ENCODE measurements at places on chromosomes 7 and 10. TPM values are rescaled to one million over a fixed set of nuclear protein-coding genes. Genes with fewer than 3 reads are reported as not detected.

DNA sequence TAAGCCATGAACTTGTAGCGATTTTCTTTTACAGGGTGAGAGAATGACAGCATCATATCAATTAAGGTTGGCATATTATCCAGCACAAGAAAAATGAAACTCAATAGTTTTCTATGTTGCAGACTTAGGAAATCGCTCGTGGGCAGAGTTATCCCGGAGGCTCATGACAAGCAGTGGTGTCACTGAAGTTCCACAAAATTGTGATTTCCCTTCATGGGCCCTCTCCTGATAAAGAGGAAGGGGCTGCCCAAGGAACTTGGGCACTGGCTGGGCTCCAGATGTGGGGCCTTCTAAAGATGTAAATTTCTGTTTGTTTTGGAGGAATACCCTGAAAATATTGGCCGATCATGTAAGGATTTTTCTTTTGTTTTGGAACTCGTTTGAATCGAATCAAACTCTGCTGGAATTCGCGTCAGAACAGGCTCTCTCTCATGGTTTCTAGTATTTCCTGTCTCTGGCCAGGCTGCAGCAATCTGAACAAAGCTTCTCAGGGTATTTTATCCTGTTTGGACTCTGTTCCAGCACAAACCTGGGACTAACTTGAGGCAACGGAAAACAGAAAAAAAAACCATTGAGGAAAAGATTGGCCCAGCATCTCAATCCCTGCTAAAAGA is 340.6 kb upstream of the NRP1 start:
- no peak for DNase-seq

DNA sequence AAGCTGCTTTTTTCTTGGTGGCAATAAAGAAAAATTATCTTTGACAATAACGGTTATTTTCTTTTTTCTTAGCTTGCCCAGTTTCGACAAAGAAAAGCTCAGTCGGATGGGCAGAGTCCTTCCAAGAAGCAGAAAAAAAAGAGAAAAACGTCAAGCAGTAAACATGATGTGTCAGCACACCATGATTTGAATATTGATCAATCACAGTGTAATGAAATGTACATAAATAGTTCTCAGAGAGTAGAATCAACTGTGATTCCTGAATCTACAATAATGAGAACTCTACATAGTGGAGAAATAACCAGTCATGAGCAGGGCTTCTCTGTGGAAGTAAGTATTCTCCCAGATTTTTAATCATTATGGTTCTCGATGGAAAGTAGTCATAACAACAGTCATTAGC is 33.0 kb downstream of the AKAP9 start:
- no peak for DNase-seq

- DNase-seq = no peak
Measured at GRCh38 chr10:73609116-73609515, 18.0 kb upstream of the USP54 start.

DNA sequence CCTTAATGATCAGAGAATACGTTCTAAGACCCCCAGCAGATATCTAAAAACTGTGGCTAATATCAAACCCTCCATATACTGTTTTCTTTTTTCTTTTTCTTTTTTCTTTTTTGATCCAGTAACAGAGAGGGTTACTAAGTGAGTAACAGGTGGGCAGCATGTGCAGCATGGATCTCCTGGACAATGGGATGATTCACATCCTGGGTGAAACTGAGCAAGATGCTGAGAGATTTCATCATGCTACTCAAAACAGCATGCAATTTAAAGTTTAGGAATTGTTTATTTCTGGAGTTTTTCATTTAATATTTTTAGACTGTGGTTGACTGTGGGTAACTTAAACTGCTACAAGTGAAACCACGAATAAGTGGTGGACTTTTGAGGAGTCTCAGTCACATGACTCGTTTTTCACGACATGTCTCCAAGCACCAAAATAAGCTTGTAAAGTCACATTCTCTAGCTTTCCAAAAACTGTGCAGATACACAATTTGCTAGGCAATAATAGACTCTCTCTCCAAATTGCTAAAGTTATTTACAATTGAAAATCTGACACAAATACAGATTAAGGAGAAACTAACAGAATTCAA is 716.2 kb downstream of the NXPH1 start:
- no peak for DNase-seq

DNA sequence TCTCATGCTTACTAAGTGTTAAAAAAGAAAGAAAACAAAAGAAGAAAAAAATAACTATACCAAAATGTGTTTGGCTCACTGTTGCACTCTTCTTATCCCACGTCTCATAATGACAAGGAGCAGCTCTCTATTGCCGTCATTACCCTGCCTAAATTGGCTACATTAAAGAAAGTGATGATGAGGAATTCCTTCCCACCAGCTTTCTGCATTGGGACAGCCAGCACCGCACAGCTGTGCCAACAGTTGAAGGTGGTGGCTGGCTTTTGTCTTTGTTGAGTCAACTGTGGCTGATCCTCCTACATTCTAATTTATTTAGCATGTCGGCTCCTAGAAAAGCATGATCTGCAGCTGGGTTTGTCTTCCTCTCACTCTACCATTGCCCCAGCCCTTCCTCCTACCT is 751.8 kb downstream of the KCNMA1 start:
- DNase-seq = no peak

GRCh38 chr7:4886671-4887070 is 3.2 kb upstream of the RADIL start:
- DNase-seq = no peak

Gene OGDHL
- total RNA-seq = not detected

DNA sequence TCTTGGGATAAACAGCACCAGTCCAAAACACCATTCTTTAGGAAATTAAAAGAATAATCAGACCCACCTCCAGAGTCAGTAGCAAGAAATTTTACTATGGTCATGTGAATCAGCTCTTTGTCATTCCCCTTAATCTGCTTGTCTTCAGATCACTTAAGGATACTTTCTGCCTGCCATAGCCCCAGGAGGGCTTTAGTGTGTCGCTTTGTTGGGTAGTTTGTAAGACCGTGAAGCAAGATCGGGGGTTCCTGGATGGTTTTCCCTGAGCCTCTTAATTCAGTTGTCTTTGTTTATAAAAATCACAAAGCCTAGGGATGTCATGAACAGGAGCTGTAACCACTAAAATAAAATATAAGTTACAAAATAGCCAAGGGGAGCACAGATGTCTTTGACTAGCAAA is 223.6 kb downstream of the RELN start:
- DNase-seq = no peak

GRCh38 chr7:85600395-85600794 is 413.5 kb upstream of the SEMA3D start:
- DNase-seq = no peak

DNA sequence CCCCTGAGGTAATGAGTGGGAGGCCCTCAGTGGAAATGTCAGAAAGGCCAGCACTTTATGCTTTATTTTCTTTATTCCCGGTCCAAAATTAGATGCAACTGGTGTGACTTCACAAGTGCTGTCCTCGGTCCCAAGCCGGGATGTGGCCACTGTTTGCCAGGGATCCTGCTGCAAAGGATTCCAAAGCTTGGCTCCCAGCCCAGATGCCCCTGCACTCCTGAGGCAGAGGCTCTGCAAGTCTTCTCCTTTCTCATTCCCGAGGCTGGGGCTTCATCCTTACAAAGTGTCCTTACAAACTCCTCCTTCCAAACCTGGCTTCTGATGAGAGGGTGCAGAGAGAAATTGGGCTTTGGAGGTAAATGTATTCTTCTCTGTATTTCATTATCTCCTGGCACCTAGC is 544.3 kb upstream of the DPP6 start:
- DNase-seq = no peak

Gene NANOS1
- total RNA-seq = not detected

DNA sequence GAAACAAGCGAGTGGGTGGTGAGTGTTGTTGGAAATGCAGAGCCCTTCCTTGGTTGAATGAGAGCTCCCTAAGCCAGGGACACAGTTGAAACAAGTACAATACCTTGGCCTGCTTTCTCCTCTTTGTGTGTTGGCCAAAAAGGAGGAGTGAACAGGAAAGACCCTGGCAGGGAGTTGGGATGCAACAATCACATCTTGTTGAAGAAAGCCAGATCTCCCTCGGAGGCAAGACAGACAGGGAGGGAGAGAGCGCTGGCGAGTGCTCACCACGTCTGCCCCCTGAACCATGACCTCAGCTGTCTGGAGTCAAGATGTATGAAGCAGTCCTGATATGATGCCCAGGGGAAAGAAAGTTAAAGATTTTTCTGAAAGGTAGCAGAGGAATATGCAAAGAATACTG is 66.8 kb downstream of the ADAM12 start:
- DNase-seq = no peak

Measured in natural killer cell (primary cell).